ENCODE measurements at places on chromosomes 2 and 18. TPM values are rescaled to one million over a fixed set of nuclear protein-coding genes. Genes with fewer than 3 reads are reported as not detected.

The NCKAP5 gene
- total RNA-seq: 0.43 TPM

The COL6A3 gene
- total RNA-seq: 0.41 TPM

The CABLES1 gene
- total RNA-seq: 2.8 TPM

The NT5DC4 gene
- total RNA-seq: not detected

The CCDC150 gene
- 56.1 TPM for total RNA-seq

The THOC1 gene
- total RNA-seq: 148 TPM

The C1QL2 gene
- total RNA-seq: not detected

The LRP2 gene
- 143 TPM for total RNA-seq

The SLC9A4 gene
- not detected for total RNA-seq

The ATP8B1 gene
- 0.15 TPM for total RNA-seq

The ELOA2 gene
- not detected for total RNA-seq

The PMAIP1 gene
- 3.1 TPM for total RNA-seq

The ATP6V1B1 gene
- 0.99 TPM for total RNA-seq

The ANKRD29 gene
- total RNA-seq: 0.81 TPM

The PGAP1 gene
- 65.5 TPM for total RNA-seq

The CFAP53 gene
- 0.36 TPM for total RNA-seq

The MPP4 gene
- total RNA-seq: not detected

The DLGAP1 gene
- 18.5 TPM for total RNA-seq

The COL5A2 gene
- total RNA-seq: 11.6 TPM

The SRD5A2 gene
- total RNA-seq: not detected

The RTP5 gene
- total RNA-seq: not detected

The CDK15 gene
- total RNA-seq: not detected

The SERPINB12 gene
- not detected for total RNA-seq

The SPATS2L gene
- total RNA-seq: 29.1 TPM

The PLEK gene
- total RNA-seq: not detected

The ALPP gene
- total RNA-seq: not detected

The SPC25 gene
- total RNA-seq: 38.9 TPM

The SIX2 gene
- 0.12 TPM for total RNA-seq

The CHRNA1 gene
- 0.11 TPM for total RNA-seq

The RAPGEF4 gene
- 1.8 TPM for total RNA-seq

The SERPINB11 gene
- total RNA-seq: not detected

The PROKR1 gene
- total RNA-seq: 2.1 TPM

The TMEM163 gene
- 0.95 TPM for total RNA-seq

The ANKRD44 gene
- 3.4 TPM for total RNA-seq

The GPR17 gene
- total RNA-seq: not detected

The CYBRD1 gene
- 11.1 TPM for total RNA-seq

The LONRF2 gene
- total RNA-seq: 0.37 TPM

The ACVR1C gene
- 3.0 TPM for total RNA-seq

The RGPD6 gene
- 54.8 TPM for total RNA-seq

Measured in neural progenitor cell (in vitro differentiated cells).